Stimulated activated CD8-positive, alpha-beta memory T cell treated with anti-CD3 and anti-CD28 coated beads, Interleukin-4, amount 100 ng/mL, for 4 hours (primary cell): ENCODE measurements at places on chromosomes 6 and 20.
A peak's percentile ranks its signal among the peaks of the same experiment; 100 is the strongest.

- no peak for DNase-seq
These were observed 37.8 kb downstream of the ZNF217 start for GRCh38 chr20:53555816-53556215.

GRCh38 chr6:159959165-159959975 is 9.5 kb upstream of the IGF2R start:
- DNase-seq, result no peak

DNA sequence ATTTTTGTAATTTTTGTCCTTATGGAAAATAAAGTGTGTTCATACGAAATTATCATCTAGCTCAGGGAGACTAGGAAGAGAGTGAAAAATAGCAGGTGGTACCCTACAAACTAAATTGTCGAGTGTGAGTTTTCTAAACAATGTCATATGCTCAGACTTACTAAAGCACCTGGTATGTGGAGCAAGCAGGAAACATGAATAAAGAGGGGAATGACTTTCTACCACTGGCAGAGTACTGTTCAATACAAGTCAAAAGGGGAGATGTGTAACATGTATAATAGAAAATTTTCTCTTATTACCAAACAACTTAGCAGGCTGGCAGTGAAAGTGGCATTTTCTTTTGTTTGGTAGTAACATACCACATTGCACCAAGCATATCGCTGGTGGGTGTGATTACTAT is 36.1 kb downstream of the CTNNBL1 start:
- DNase-seq, result no peak

- no peak for DNase-seq
These were observed 3.2 kb downstream of the FOXC1 start for GRCh38 chr6:1612974-1613306.

GRCh38 chr6:111764238-111765175 is 108.7 kb downstream of the FYN start:
- peak; percentile 50 for DNase-seq

DNA sequence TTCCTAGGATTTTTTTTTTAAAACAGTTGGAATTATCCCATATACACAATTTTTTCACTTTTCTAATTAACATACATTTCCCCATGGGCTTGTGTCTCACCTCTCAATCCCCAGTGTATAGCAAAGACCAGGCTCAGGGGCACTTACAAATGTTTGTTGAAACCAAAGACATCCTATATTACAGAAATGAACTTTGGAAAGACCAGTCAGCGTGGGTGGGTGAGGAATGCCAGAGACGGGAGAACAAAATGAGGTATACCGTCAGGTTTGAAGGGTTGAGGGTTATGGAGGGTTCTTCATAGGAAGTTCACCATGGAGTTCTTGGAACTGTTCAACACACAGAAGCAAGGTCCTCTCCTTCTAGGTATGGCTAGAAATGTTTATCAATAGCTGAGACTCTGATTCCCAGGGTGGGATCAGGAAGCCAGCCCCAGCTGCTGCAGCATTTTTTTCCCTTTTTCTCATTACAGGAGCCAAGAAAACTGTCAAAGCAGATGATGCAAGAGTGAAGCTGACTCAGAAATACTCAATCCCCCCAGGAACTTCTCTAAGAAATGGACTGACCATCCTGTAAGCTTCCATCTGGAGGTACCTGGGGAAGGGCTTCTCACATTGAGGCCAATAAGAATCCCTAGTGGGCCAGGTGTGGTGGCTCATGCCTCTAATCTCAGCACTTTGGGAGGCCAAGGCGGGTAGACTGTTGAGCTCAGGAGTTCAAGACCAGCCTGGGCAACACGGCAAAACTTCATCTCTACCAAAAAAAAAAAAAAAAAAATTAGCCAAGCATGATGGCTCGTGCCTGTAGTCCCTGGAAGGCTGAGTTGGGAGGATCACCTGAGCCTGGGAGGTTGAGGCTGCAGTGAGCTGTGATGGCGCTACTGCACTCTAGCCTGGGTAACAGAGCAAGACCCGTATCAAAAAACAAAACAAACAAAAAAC is 15.9 kb upstream of the TBC1D20 start:
- DNase-seq, result no peak

DNA sequence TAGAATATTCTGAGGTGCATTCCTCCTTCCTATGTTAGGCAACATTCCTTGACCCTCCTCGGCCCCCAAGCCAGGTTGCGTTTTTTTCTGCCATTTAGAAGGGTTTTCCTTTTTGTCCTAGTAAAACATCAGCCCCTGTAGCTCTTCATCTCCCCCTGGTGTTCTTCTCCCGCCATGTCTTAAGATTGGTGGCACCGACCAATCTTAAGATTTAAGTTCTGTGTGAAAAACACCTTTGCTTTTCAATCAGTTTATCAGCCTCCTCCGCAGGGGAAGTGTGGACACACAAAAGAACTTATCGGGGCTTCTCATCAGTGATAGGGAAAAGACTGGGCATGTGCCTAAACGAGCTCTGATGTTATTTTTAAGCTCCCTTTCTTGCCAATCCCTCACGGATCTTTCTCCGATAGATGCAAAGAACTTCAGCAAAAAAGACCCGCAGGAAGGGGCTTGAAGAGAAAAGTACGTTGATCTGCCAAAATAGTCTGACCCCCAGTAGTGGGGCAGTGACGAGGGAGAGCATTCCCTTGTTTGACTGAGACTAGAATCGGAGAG is 719 bp upstream of the EDN1 start:
- no peak for DNase-seq

GRCh38 chr6:110813338-110814101 is 1.7 kb downstream of the CDK19 start:
- DNase-seq, result no peak

DNA sequence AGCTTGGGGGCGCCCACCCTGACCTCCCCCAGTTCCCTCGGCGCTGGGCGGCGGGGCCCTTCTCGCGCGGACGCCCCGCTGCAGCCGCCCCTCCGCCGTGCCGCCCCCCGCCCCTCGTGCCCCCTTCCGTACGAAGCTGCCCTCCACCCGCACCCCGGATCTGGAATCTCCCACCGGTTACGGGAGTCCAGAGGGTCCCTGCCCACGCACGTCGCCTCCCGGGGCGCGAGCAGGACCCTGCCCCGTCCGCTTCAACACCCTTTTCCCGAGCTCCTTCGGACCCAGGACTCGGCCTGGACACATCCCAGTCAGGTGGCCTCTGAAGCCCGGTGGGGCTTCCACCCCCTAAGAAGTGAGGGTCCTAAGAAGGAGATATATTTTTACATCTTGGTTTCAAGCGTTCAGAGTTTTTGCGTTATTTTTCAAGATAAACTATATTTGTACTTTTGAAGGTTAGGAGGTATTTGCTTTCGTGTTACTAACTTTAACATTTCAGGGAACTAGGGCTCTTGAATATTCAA is 506 bp downstream of the ARFGAP1 start:
- no peak for DNase-seq

- DNase-seq, result no peak
These were observed 63.7 kb downstream of the PRR18 start for GRCh38 chr6:166244353-166245045.

DNA sequence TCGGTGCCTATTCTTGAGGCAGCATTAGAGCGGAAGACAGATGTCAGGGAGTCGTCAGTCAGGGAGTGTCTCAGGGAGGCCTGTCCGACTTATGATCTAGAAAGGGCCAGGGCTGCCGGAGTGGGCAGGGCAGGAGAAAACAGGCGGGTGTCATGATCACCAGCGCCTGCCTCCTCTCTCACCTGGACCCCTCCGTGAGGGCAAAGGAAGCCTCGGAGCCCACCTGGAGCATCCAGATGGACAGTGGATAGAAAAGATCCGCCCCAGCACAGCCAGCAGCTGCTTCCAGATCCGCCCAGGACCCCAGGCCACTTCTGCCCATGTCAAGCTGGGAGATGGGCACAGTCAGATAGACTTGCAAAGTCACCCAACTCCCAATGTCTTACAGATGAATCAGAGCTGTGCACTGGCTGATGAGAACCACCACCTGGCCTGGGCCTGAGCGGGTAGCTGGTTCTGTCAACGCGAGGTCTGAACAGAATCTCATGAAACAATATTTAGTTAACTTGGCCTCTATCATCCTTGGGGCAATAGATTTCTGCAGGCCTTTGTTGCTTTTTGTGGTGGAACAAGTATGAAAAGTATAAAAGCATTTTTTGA is 22.2 kb downstream of the PSMG4 start:
- DNase-seq, result no peak

- no peak for DNase-seq
These were observed 3.3 kb downstream of the MAPRE1 start for GRCh38 chr20:32823078-32823477.

- no peak for DNase-seq
These were observed 630 bp downstream of the PPP1R3G start for GRCh38 chr6:5085648-5086293.

DNA sequence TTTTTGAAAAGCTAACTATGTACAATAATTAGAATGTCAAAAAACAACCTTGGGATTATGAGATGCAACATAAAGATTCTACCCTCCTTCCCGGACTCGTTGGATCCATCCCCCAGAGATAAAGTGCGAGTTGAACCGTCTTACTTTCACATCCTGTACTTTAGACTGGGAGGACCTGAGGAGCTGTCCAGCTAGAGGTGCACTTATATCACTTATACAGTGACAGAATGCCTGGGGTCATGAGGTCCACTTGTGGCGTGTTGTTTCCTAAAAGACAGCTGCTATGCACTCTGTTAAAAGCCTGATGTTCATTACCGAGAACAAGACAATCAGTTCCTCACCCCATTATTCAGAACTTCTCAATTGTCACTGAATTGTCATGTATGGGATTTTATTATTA is 2.1 kb downstream of the CDS2 start:
- no peak for DNase-seq

DNA sequence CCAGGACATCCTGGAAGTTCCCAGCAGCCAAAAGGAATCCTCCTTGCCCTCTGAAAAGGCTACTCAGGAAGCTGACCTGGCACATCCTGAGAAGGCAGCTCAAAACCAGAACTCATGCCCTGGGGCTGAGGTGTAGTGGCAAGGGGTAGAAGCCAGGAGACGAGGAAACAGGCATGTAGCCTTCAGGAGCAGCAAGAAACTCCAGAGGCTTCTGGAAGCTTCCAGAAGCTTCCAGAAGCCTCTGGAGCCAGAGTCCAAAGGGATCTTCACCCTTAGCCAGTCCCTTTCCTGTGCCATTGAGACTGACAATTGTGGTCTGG is 43.9 kb downstream of the BMP7 start:
- DNase-seq, result no peak

- no peak for DNase-seq
These were observed 252.2 kb downstream of the ERMARD start for GRCh38 chr6:170003451-170004160.

- DNase-seq, result no peak
These were observed 124.6 kb downstream of the CDH4 start for GRCh38 chr20:61376541-61377240.
